Upper lobe of right lung (tissue), 1 donor: ENCODE measurements at places on chromosomes 2 and 18. TPM values are rescaled to one million over a fixed set of nuclear protein-coding genes. Genes with fewer than 3 reads are reported as not detected.

GRCh38 chr18:21853016-21853415 lies 112.4 kb downstream of the MIB1 start:
- H3K27me3 ChIP-seq: no peaks in the 10 kb centered on the region
- peaks cover 7% of the 10 kb centered on the region for H3K4me1 ChIP-seq
- peaks cover 32% of the 10 kb centered on the region for H3K36me3 ChIP-seq
- DNase-seq: no peak
- H3K4me3 ChIP-seq: no peak overlapping the region
- no peak overlapping the region for H3K27ac ChIP-seq

DNA sequence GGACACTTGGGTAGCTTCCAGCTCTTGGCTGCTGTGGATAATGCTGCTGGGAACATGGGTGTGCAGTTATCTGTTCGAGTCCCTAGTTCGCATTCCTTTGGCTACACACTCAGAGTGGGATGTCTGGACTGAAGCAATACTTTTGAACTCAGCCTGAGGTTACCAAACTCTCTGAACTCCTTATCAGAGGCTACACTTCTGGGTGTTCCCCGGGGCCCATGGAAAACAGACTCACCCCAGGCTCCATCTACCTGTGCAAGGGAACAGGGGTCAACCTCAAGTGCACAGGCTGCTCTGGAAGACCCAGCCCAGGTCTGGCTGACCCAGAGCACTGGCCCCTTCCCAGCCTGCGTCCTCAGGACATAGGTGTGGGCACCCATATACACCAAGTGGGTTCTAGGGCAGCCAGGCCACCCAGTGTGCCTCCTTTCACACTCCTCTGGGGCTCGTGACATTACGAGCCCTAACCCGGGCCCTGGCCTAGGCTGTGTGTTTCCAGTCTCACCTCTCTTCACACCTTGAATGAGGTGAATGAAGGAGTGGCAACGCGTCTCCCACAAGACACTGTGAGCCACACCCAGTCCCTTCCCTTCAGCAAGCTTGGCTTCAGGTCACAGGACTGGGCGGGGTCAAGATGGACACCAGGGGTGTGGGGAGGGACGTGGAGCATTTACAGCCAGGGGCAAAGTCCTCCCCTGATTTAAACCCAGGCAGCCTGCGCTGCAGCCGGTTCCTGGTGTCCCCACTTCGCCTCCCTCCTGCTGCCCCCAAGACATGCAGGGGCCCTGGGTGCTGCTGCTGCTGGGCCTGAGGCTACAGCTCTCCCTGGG lies at the start of gene ALPI:
Gene ALPI, plus strand, starts transcription at position 728 of the 830 bp plus-strand sequence. Its CDS starts 47 bp downstream, at position 775.
- H3K27ac ChIP-seq: no peak within 1 kb of the TSS
- no peak within 1 kb of the TSS for H3K4me3 ChIP-seq
- H3K4me1 ChIP-seq: no peaks in the 10 kb centered on the region
- peak; percentile 55 for DNase-seq
- no peaks in the 10 kb centered on the region for H3K36me3 ChIP-seq

GRCh38 chr18:8386669-8387380 lies 222.4 kb upstream of the RAB12 start:
- H3K4me1 ChIP-seq: no peaks in the 10 kb centered on the region
- DNase-seq: no peak
- no peak overlapping the region for H3K27ac ChIP-seq
- H3K4me3 ChIP-seq: no peak overlapping the region

DNA sequence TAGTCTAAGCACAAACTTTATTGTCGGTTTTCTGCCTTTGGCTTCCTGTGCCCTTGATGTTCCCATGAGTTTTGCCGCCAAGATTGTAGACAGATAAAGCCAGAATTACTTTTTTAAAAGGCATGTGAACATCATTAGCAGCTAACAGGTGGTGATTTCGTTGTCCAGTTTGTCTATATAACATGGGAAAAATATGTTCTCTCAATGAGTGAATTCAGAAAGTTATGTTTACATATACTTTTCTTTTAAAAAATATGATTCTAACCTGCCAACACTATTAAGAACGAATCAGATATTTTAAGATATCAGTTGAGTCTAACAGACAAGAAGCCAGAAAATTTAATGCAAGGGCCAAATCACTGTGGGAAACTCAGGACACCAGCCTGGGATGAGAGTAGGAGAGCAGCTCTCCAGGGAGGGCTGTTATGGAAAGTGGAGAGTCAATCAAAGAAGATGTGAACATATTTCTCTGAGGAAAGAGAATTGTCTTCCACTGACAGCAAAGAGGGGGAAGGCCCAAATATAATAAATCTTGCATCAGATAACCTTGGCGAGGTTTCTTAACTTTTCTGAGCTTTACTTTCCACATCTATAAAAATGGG lies 311.3 kb downstream of the ARHGAP15 start:
- DNase-seq: no peak
- H3K27ac ChIP-seq: no peak overlapping the region
- H3K27me3 ChIP-seq: no peaks in the 10 kb centered on the region
- H3K4me3 ChIP-seq: no peak overlapping the region
- no peaks in the 10 kb centered on the region for H3K4me1 ChIP-seq

DNA sequence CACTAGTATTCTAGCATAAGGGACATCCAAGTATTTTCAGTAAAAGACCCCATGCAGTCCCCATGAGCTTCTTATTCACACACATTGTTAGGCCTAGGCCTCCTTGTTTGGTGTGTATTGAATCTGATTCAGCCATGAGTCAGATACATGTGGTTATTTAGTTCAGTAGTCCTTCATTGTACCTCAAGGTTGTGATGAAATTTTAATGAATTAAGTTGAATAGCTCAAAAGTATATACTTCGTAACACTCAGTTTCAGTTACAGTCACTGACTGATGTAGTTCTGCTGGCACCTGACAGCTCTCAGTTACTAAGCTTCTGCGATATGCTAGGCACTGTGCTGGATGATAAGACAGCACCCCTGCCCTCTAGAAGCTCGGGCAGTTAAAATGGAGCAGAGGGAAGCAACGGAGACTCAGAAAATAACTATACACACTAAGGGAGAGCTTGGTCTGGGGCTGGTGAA lies 86.4 kb downstream of the XRCC5 start:
- no peak for DNase-seq
- H3K4me1 ChIP-seq: no peaks in the 10 kb centered on the region
- H3K27me3 ChIP-seq: no peaks in the 10 kb centered on the region
- H3K4me3 ChIP-seq: no peak overlapping the region
- peaks cover 98% of the 10 kb centered on the region for H3K36me3 ChIP-seq
- H3K27ac ChIP-seq: no peak overlapping the region

- peaks cover 31% of the 10 kb centered on the region for H3K4me1 ChIP-seq
- no peaks in the 10 kb centered on the region for H3K36me3 ChIP-seq
- peak overlapping the region; percentile 100 for H3K27ac ChIP-seq
- peak overlapping the region; percentile 66 for H3K4me3 ChIP-seq
- no peaks in the 10 kb centered on the region for H3K27me3 ChIP-seq
Measured at GRCh38 chr2:70124983-70125480, 37.8 kb downstream of the PCBP1 start.

DNA sequence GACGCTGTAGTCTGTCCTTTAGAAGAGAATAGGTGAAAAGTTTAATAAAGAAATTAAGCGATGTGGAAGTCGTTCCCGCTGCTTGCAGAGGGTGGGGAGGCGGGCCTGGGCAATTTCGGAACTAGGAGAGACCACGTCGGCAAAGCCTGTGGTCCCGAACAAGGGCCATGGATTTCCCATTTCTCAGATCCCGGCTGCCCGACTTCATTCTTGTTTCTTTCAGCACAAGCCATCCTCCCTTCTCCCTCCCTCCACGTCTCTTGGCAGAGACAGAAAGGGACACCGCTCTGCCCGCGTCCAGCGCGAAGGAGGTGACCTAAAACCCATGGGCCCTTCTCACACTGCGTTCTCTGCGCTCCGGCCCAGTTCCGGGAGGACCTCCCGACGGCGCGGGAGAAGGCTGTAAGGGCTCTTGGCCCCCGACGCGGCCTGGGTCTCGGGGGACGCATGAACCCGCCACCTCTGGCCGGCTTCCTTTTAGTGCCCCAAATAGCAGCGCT lies 2.2 kb upstream of the BCL2L11 start:
- no peak for DNase-seq
- H3K4me3 ChIP-seq: peak overlapping the region; percentile 91
- no peak overlapping the region for H3K27ac ChIP-seq
- H3K4me1 ChIP-seq: peaks cover 29% of the 10 kb centered on the region

- H3K4me1 ChIP-seq: no peaks in the 10 kb centered on the region
- no peak overlapping the region for H3K27ac ChIP-seq
- H3K36me3 ChIP-seq: no peaks in the 10 kb centered on the region
- no peak overlapping the region for H3K4me3 ChIP-seq
Measured at GRCh38 chr18:59719544-59720181, 22.4 kb upstream of the CCBE1 start.

DNA sequence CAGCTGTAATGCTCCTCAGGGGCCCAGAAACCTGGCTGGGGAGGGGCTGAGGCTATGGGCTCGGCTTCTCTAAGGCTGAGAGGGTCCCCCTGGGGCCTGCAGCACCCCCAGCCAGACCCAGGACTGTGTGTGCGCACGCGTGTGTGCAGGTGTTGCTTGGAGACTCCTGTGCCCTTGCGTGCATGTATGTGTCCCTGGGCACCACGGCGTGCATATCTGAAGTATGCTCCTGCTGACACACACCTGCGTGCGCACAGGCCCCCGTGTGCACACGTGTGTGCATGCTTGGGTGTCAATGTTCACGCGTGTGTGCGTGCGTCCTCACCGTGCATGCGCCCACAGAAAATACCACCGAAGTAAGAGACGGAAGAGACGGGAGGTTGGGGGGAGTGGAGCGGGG lies 14.9 kb upstream of the ECEL1 start:
- H3K27ac ChIP-seq: no peak overlapping the region
- no peak overlapping the region for H3K4me3 ChIP-seq

DNA sequence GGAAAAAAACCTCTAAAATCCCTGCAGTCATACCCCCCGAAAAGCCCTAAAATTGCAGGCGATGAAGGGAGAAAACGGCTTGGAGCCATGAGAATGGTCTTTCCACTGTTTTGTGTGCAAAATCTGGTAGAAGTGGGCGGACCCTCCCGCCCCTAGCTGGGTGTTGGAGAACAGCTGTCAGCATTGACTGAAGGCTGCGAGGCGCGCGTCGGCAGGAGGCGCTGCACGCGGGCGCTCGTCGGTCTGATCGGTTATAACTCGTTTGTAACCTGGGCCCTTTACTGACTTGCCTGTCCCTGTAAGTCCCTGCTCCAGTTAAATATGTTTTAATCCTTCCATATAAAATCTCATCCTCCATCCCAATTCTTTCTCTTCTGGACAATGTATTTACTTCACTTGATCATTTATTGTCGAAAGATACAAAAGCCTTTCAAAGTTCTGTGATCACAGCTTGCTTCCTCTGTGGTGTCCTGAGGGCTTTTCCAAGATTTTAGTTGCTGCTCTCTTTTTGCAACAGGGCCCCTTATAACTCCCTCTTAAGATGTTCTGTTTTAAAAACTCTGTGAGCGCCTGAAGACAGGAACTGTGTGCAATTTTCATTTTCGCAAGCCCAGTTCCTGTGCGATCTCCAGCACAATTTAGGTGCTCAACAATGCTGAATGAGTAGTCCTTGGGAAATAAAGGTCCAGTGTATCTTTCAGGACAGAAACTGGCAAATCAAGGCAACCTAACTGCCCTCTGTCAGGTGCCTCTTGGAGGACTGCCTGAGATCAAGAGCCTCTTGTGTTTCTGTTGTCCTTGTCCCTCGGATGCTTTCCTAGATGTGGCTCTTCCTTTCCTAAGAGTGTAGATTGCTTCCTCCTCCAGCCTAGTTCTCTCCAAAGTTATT lies 918 bp upstream of the HNRNPLL start:
- peaks cover 26% of the 10 kb centered on the region for H3K4me1 ChIP-seq
- peak; percentile 91 for DNase-seq
- no peaks in the 10 kb centered on the region for H3K27me3 ChIP-seq
- H3K36me3 ChIP-seq: no peaks in the 10 kb centered on the region
- peak overlapping the region; percentile 83 for H3K4me3 ChIP-seq
- H3K27ac ChIP-seq: peak overlapping the region; percentile 94

- no peak overlapping the region for H3K27ac ChIP-seq
- no peaks in the 10 kb centered on the region for H3K27me3 ChIP-seq
- H3K36me3 ChIP-seq: no peaks in the 10 kb centered on the region
- H3K4me3 ChIP-seq: no peak overlapping the region
- no peaks in the 10 kb centered on the region for H3K4me1 ChIP-seq
Measured at GRCh38 chr2:220057391-220057790, 430.0 kb downstream of the SLC4A3 start.

- no peak overlapping the region for H3K27ac ChIP-seq
- no peaks in the 10 kb centered on the region for H3K4me1 ChIP-seq
- no peaks in the 10 kb centered on the region for H3K36me3 ChIP-seq
- H3K27me3 ChIP-seq: no peaks in the 10 kb centered on the region
Measured at GRCh38 chr2:88897715-88898114, 206.2 kb downstream of the RPIA start.

GRCh38 chr18:8478166-8478967 lies 130.9 kb upstream of the RAB12 start:
- H3K4me3 ChIP-seq: no peak overlapping the region
- no peaks in the 10 kb centered on the region for H3K4me1 ChIP-seq
- H3K27ac ChIP-seq: no peak overlapping the region
- DNase-seq: peak; percentile 81

DNA sequence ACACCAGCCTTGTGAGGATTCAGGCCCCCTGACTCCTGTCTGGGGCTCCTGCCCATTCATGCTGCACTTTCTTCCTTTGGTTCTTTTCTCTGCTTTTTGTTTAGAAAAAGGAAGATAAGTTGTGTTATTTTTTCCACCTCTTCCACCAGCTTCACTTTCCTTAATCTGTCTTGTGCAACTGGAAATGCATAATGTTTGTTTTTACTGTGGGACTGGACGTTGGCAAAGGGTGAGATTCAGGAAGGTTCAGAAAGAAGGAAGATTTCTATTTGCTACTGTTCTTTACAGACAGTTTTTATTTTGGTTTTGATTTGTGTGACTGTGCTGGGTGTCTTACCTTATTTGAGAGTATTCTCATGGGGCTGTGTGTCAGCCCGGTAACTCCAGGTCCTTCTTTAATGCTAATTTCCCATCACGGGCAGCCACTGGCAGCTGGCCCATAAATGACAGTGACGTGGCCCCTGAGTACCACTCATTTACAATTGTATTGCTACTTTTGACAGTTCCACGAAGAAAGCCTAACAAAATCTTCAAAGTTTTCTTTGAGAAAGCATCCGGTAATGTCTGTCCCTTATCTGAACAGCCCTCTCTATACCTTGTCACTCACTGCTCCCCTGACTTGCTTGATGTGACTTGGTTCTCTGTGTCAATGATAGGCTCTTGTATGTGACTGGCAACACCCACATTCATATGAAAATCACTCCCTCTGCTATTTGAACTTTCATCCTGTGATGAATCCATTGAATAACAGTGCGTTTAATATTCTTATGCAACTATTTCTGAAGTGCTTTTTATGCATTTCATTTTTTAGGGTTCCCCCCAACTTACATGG lies 32.7 kb downstream of the RHBDD1 start:
- no peak overlapping the region for H3K4me3 ChIP-seq
- peaks cover 31% of the 10 kb centered on the region for H3K36me3 ChIP-seq
- H3K4me1 ChIP-seq: no peaks in the 10 kb centered on the region
- no peaks in the 10 kb centered on the region for H3K27me3 ChIP-seq
- no peak overlapping the region for H3K27ac ChIP-seq

- no peak for DNase-seq
- no peaks in the 10 kb centered on the region for H3K27me3 ChIP-seq
- no peak overlapping the region for H3K27ac ChIP-seq
Measured at GRCh38 chr2:30611583-30611982, 164.5 kb downstream of the LCLAT1 start.

The OSBPL6 gene
- 2.6 TPM for total RNA-seq

The CDH19 gene
- 1.4 TPM for total RNA-seq

The SP5 gene
- 2.5 TPM for total RNA-seq

The WDCP gene
- 9.3 TPM for total RNA-seq

The BUB1 gene
- total RNA-seq: 2.4 TPM
